Brain microvascular endothelial cell (primary cell): ENCODE measurements at places on chromosomes 6 and 20.

- DNase-seq = no peak
Measured at GRCh38 chr6:134910593-134910935, 39.3 kb downstream of the ALDH8A1 start.

- DNase-seq = no peak
Measured at GRCh38 chr6:39225946-39226437, 3.3 kb downstream of the KCNK5 start.

DNA sequence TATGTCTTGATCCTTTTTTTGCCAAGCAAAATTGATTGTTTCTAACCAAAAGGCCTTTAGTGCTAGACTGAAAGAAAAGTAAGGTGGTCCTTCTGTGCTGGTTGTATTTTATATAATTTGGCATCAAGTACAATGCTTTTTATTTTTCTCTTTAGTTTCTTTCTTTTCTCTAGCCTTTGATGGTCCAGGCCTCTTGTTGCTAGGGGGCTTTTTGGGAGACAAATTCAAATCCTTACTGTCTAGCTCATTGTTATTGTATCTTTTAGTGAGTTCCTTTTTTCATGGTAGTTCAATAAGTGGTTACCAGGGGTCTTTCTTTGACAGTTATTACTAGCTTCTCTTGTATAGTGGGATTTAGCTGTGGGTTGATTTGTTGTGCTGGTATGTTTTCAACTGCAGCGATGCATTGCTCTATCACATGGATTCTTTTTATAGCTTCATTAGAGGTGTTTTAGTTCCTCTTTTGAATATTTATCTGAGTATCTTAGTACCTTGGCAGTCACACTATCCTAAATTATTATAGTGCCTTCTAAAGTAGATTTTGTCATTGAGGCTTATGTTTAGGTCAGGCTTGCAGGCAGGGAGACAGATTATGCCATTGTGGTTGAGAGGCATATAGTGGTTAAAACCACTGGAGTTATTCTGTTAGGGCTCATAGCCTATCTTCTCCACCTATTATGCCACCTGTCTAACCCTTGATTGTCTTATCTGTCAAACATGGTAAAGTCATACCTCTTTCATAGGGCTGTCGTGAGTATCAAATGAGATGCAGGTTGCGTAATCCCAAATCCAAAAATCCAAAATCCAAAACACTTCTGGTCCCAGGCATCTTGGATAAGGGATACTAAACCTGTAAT is 49.5 kb downstream of the KCNS1 start:
- DNase-seq = no peak

- DNase-seq = no peak
Measured at GRCh38 chr20:59830665-59831023, 102.8 kb downstream of the SYCP2 start.
